ENCODE measurements at places on chromosomes 12 and 14.
A peak's percentile ranks its signal among the peaks of the same experiment; 100 is the strongest.

DNA sequence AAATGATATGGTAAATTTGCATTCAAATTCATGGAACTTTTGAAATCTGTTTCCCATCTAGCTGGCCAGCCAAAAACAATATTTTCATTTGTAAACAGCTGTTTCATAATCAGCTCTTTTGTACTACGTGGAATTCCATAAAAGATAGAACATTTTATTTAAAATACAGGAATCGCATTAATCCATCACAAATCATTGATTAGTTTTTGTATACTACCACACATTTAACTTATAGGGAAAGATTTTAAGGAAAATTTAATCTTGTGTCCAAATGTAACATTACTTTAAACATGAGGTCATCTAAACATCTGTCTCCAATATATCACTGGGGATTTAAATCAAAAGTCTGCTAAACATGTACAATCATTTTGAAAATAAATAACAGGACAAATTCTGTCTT lies 33.5 kb downstream of the SLC25A21 start:
- no peak for DNase-seq

DNA sequence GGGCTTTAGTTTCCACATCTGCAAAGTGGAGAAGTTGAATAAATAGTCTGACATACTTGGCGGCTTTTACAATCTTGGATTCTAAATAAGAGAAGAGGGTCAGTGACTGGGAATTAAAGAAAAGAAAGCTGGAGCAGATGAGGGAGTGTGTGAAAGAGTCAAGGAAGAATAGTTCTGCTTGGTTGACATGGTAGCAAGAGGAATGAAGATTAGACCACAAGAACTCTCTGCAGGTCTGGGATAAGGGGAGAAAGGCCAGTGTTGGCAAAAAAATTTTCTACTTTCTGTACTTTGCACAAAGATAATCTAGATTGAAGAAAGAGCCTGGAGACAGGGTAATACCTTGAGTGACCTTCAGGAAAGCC lies 5.9 kb downstream of the ITGB7 start:
- no peak for DNase-seq

DNA sequence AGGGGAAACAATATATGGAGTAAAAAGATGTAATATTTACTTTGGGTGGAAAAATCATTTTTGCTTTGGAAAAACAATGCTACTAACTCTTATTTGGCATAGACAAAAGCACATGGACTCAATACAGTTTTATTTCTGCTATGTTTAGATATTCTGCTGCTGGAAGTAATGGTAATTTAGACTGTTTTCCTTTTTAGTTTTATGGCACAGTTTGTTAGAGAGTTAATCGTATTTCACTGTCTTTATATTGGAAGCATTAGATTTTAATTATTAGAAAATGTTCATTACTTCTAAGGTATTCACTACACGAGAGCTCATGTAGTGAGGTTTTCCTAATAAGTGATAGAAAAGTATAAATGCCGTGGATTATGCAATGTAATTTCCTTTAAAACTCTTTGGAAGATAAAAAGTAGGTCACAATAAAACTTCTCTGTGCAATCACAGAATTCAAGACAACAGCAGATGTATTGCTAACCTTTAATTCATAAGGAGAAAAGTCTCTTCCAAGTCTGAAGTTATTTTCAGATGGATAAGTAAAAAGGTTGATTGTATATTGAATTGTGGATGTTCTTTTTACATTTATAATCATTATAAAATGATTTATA lies 851.8 kb downstream of the TMTC2 start:
- DNase-seq, result no peak

GRCh38 chr12:59040043-59040442 lies 119.7 kb upstream of the LRIG3 start:
- DNase-seq, result no peak

DNA sequence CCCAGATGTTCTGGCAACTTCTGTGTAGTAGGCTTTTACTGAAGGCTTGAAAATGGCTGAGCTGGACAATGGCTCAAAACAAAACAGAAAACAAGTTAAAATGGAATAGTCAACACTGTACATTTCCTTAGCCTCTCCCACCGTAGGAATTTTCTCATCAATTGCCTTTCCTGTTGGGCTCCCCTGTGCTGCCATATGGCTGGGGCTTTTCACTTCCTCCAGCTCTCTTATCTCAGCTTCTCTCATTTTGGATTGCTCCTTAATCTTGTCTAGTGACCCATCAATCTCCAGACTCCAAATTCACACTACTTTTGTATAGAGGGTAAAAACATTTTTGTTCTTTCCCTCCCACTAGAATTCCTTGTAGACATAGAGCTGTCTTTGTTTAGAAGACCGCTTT lies 50.4 kb upstream of the RPH3A start:
- DNase-seq, result peak; percentile 7

DNA sequence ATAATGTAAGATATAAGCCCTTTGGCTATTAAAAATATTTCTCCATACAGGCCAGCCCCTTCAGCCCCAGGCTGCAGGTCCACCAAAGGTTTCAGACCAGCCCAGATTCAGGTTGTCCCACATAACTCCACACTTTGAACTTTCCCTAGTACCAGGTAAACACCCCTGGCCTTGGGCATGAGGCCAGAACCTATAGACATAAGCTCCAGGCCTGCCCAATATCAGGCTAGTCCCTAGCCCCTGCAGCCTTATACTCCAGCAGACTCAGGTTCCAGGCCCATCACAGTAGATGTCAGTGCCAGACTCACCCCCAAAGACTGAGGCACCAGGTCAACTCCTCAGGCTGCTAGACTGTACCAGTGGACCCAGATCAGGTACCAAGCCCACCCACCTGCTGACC lies 178.5 kb upstream of the DAAM1 start:
- no peak for DNase-seq

GRCh38 chr12:124633365-124634362 lies 66.3 kb upstream of the NCOR2 start:
- no peak for DNase-seq

DNA sequence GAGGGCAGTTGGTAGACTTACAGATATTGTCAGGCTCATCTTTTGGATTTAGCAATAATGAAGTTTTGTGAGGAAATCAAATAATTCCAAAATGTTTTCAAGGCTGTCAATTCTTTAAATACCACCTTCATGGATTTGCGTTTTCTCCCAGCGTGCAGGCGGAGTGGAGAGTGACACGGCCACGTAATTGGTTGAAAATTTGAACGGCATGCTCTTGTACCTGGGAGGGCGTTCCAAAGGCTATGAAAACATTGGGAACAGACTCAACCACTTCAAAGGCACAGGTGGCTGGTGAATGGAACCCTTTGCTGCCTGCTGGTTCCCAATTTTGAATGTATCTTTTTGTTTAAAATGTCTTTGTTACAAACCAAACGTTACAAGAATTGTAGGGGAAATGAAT lies 12.4 kb downstream of the SMIM41 start:
- no peak for DNase-seq

DNA sequence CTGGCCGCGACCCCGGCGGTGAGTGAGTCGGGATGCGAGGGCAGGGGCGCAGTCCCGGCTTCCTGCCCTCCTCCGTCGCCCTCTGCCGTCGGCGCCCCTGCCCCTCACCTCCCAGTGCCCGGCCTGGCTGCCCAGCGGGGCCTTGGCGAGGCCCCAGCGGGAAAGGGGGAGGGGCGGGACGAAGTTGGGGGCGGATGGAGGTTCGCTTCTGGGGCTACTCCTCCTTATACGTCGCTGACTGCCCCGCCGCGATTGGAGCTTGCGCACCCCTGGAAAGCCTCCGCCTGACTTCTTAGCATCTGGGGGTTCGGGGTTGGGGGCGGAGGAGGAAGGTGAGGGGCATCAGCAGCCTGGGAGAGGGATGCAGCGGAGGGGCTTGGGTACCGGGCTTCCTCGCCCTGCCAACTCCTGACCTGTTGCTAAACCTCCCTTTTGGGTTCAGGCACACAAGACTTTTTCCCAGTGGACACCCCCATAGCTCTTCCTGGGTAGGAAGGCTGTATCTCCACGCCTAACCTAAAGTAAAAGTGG lies 406 bp downstream of the TMEM263 start:
- DNase-seq, result peak; percentile 37

- no peak for DNase-seq
These were observed 36.9 kb downstream of the ZFC3H1 start for GRCh38 chr12:71626768-71627167.

DNA sequence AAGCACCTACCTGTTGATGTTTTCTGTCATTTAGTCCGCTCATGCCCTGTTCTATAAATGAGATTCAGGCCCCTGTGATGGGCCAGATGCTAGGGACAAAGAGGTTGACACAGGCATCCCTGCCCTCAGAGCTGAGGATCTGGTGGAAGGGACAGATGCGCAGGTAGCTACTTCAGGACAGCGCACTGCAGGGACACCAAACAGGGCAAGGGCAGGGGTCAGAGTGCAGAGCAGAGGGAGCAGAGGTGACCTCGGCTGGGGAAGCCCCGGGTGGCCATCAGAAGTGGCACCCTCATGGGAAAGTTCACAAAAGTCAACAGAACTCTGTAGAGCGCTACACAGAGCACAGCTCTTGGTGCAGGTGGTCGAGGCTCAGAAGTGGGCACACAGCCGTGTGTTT lies 5.6 kb upstream of the PNMA1 start:
- DNase-seq, result no peak

DNA sequence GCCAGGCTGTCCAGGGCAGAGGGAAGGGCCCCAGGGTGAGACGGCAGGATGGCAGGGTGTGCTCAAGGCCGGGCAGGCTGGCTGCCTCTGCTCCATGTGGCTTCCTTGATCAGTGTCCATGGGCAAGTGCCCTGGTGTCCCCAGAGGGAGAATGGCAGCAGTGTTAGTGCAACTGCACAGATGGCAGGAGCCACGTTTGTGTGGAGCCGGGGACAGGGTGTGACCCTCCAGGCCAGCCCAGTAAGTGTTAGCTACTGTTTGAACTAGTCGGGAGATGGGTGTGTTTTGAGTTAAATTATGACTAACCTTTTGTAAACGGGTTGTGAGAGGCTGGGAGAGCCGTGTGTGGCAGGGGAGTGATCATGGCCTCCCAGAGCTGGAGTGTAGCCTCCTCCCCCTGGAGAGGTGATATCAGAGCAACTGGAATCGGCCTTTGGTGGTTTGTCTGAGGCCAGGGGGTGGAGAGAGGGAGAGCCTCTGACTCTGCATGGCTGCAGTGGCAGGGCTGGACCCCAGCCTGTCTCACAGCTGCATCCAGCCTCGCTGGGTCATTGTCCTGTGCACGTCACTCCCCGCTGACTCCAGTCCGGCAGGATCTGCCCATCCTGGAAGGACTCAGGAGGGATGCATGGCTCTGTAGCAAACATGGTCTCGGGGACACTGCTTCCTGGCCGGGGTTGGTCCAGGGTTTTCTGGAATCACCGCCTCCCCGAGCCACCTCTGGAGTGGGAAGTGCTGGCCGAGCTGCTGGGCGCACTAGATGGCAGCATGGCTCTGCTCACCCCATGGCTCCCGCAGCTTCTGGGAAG lies 27.8 kb downstream of the AACS start:
- DNase-seq, result peak; percentile 18

DNA sequence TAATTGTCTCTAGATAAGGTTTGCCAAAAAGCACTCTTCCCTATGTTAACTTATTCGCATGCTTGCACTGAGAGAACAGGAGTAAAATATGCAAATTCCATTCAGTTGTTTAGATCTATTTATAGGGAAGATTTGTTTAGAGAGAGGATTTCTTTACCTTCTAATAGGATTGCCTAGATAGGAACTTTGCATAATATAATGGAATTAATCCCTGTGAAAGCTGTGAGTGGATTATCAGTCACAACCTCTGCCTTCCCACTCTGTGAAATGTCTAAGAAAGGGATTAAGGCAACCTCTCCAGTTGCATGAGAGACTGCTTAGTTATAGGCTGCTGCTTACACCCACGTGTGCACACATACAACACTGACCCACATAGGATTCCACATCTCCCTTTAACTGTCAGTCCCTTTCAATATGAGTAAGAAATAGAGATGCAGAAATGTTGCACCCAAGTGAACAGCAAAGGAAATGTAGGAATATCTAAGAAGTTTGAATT lies 83.2 kb downstream of the ALG10B start:
- no peak for DNase-seq

- no peak for DNase-seq
These were observed 39.1 kb downstream of the FRS2 start for GRCh38 chr12:69509308-69509736.

- DNase-seq, result no peak
These were observed 130.7 kb upstream of the PWP1 start for GRCh38 chr12:107554941-107555340.

GRCh38 chr14:75298187-75298965 lies 19.7 kb downstream of the FOS start:
- no peak for DNase-seq

- DNase-seq, result peak; percentile 37
These were observed 1.0 kb downstream of the DGKA start for GRCh38 chr12:55931780-55932550.

DNA sequence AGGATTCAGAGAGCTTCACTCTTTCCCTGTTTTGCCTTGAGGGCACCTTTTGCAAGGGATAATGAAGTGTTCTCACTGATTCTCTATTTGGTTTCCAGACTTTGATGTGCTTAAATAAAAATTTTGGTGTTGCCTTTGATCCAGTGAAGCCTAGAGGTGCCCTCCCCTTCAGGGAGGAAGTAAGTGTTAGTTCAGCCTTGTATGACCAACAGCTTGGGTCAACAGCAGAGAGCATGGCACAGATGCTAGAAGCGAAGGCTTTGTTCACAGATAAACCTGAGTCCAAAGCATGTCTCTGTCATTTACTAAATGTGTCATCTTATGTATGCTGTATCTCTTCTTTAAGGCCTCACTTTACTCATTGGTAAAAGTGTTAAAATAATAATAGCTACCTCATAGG lies 52.8 kb upstream of the STXBP6 start:
- no peak for DNase-seq

- DNase-seq, result no peak
These were observed 13.5 kb downstream of the TBX3 start for GRCh38 chr12:114670291-114670980.

- no peak for DNase-seq
These were observed 147.8 kb upstream of the ATP2B1 start for GRCh38 chr12:89856431-89856830.

DNA sequence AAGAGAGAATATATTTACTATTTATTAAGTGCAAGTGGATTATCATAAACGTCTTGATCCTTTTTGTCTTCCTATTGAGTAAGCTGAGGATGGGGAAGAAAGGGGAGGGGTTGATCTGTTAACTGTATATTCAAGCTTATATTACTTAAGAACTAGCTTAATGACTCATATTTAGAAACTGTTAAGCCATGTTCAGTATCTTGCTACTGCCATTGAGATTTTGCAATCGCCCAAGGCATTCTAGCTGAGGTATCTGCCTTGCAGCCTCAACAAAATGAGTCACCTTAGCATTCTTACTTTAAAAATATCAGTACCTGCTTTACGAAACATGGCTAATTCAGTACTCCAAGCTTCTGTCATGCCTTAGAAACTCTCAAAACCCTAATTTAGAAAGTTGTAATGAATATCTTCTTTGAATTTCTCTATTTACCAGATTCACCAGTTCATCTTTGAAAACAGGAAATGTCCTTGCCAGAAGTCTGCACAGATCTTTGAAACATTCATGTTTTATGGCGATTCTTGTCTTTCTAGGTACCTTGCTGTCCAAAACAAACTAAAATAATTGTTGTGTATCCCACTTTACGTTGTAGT lies 76.1 kb downstream of the ALG10B start:
- no peak for DNase-seq

DNA sequence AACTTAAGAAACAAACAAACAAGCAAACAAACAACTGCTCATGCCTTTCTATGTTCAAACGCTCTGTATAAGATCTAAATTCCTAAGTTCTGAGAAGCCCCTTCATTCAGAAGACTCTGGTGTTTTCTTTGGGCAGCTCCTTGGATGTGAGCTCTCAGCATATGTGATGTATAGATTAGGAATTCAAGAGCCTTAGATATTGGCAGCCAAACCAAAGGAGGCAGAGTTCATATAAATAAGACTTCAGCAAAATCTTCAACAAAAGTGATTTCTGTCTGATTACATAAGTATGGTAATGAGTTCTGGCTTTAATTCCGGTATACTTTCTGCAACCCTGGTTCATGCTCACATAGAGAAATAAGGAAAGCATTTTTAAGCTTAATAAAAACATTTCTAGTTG lies 145.6 kb downstream of the DYRK2 start:
- DNase-seq, result no peak

Data from cerebellar cortex (tissue), 1 donor.